T-helper 9 cell (primary cell): ENCODE measurements at places on chromosomes 4 and X.

DNA sequence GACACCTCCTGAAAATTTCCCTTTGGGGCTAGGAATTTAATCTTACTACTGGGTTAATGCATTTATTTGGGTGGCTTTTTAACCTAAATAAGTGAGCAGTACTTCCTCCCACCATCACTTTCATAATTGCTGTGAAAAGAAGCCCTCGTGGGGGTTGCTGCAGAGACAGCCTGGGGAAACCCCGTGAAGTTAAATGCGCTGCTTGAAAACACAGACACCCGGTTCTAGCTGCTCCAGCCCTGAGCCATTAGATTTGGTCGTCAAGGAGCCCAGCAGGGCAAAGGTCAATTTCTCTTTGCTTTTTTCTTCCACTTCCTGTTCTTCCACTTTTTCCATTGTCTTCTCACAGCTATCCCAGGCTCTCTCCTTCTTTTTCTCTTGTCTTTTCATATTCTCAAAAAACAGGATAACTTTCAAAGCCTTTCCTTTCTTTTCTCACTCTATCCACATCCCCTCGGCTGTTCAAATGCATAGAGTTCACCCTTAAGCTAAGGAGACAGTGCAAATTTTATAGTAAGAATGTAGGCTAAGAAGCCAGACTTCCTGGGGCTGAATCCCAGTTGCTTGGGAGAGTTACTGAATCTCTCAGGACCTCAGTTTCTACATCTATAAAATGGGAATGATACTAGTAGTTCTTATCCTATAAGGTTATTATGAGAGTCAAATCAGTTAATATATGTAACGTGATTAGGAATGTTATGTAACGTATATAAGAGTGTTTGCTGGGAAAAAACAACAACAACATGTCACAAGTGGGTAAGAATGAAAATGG is 91.5 kb upstream of the ZNF827 start:
- DNase-seq, result no peak

DNA sequence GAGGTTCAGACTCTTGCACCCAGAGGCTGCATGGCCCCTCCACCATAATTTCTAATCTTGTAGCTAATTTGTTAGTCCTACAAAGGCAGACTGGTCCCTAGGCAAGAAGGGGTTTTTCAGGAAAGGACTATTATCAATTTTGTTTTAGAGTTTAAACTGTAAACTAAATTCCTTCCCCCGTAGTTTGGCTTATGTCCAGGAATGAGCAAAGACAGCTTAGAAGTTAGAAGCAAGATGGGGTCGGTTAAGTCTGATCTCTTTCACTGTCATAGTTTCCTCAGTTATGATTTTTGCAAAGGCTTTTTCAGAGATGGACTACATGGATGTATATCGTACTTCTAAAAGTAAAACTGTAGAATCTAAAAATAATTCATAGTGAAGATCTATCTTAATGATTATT is 258.1 kb upstream of the IL1RAPL1 start:
- no peak for DNase-seq

- DNase-seq, result no peak
Measured at GRCh38 chr4:53507671-53508286, 83.5 kb downstream of the LNX1 start.

DNA sequence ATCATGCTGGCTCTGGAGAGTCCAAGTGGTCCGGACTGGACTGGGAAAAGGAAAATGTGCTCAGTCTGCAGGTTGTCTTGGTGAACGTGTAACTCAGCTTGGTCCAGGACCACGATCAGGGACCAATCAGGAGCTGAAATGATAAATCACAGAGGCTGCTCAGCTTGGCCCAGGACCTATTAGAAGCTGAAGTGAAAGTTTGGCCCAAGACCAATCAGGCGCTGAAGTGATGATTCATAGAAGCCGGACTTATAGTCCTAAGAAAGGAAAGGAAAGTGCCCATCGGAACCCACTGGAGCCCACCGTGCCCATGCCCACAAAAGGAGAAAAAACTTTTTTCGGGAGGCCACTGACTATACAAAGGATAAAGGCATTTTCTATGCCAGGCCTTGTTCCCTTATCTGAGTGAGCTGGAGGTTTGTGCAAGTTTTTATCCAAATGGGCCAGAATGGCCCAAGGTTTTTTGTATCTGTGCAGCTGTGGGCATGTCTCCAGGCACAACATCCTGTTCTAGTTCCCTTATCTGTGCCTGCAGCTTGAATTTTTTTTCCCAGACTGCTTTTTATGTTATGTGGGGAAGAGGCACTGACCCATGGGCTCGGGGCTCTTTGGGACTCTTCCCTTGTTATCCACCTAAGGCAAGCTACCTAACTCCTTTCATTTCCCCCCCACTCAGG is 194.4 kb downstream of the FAM133A start:
- no peak for DNase-seq

- no peak for DNase-seq
Measured at GRCh38 chrX:109928596-109929335, 74.1 kb upstream of the TMEM164 start.

DNA sequence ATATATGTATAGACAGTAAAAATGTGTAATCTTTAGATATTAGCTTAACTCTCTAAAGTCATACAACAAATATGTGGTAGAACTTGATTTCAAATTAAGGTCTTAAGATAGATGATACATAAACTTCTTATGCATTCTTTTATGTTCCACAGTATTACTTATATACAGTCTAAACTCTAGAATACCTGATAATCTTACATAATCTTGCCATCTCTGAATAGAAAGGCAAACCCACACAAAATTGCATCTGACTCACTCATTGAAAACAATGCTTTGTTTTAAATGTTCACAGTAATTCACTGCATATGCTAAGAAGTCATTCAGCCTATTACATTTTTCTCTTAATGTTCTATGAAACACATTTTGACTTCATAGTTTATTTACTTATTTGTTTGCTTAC is 10.1 kb downstream of the SULT1B1 start:
- no peak for DNase-seq

DNA sequence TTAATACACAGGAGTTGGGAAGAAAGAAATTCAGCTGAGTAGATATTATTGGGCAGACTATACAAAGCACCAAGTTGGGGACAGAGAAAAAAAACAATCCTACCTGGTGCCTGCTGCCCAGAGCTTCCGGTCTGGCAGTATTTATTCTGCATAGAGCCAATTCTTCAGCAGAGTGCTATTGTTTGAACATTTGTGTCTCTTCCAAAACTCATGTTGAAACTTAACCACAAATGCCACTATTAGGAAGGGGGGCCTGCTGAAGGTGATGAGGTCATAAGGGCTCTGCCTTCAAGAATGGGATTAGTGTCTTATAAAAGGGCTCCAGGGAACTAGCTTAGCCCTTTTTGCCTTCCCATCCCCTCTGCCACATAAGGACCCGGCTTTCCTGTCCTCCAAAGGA is 136.2 kb downstream of the EVC2 start:
- no peak for DNase-seq

DNA sequence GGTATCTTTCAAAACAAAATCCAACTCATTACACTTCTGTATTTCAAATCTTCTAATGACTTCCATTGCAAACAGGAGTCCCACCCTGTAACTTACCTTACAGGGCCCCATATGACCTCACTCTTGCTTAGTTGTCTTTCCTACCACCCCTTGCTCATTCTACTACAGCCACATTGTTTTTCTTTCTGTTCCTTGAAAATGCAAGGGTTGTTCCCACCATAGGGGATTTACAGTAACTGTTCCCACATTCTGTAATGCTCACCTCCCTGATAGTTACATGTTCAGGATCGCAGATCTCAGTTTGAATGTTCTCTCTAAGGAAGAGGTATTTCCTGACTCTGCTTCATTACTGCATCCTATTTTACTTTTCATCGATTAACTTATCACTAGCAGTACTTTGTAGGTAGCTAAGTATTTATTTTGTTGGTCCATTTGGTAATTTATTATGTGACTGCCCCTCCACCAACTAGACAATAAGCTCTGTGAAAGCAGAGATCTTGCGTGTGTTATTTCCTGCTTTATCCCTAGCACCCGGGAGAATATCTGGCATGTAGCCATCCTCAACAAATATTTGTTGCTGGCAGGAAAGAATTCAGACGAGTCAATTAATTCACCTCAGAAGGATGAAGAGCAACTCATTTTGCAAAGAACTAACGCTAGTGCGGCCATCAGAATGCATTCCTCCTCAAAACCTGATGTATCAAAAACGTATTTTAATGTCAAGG is 21.4 kb downstream of the MAOB start:
- DNase-seq, result no peak

- DNase-seq, result no peak
Measured at GRCh38 chrX:102560423-102561068, 38.8 kb upstream of the ARMCX5 start.

DNA sequence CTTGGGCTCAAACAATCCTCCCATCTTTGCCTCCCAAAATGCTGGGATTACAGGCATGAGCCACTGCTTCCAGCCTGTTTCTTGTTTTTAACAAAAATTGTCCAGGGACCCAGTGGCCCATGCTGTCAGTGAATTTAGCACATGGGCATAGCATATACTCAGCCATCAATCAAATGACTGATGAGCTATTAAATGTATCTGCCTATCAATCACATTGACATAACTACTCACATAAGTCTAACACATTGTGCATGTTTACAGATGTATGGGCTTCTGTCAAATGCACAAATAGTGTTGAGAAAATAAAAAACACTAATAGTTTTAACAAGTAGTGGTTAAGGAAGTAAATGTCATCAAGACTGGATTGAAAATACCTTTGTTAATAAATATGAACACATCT is 249.4 kb downstream of the COX18 start:
- DNase-seq, result no peak

- no peak for DNase-seq
Measured at GRCh38 chr4:121764702-121765367, at the start of gene SMIM43. SMIM43 (minus strand) TSS chr4:121765164; CDS start chr4:121765105, 59 bp downstream.

- no peak for DNase-seq
Measured at GRCh38 chr4:121050300-121050699, 22.0 kb downstream of the NDNF start.
